ENCODE measurements at places on chromosomes 5 and 9. TPM values are rescaled to one million over a fixed set of nuclear protein-coding genes. Genes with fewer than 3 reads are reported as not detected.

GRCh38 chr5:43314724-43315123 is 1.5 kb upstream of the HMGCS1 start:
- no peak for DNase-seq

DNA sequence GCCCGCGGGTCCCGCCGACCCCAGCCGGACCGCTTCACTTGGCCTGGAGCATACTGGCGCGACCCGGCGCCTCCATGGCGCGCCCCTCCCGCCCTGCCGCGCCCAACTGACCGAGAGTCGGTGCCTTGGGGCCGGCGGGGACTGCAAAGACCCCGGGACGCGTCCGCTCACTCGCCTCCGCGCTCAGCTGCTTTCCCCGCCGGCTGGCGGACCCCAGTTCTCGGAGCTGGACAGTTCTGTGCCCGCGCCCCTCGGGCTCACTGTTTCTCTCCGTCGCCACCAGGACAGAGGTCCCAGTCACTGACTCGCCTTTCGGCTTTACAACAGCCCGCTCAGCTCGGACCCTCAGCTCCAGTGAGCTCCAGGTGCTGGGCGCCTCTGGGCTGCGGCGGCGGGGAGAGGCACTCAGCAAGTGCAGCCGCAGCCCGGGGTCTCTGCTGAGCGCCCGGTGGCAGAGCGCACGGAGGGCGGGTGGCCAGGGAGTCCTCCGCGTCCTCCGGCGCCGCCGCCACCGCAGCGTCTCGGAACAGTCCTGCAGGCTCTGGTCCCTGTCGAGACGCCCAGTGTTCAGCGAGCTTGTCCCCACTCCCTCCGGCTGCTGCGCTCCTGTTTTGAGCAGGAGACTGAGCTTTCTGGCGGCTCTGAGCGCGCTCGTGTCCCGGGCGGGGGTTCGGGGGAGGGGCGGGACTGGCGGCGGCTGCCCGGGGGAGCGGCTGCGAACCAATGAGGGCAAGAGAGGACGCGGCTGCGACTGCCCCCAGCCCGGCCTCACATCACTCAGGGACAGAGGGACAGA is at the start of gene SMIM32:
TSS of gene SMIM32 (minus strand) at position 637 of the 796 bp plus-strand sequence. CDS start 638 bp downstream, outside the sequence.
- DNase-seq, result peak; percentile 65

GRCh38 chr5:36414869-36415282 is 113.2 kb upstream of the RANBP3L start:
- DNase-seq, result no peak

DNA sequence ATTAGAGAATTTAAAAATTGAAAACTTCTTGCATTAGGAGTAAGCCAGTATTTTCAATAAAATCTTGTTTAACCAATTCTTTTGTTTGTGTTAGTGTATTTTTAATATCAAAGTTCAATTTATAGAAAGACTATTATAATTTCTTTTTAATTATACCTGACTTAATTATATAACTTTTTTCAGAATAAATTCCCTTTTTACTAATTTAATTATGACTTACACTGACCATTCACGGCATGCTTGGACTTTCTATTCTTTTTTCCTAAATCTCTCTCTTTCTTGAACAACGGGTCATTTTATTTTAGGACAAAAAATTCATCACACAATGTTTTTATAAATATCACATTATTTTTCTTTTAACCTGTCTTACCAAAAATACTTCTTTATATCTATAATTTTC is 555.3 kb upstream of the PTGER4 start:
- no peak for DNase-seq

The PCA3 gene
- not detected for total RNA-seq

The ZBTB5 gene
- total RNA-seq, result 9.9 TPM

The ADAMTSL2 gene
- 0.61 TPM for total RNA-seq
